ENCODE measurements at places on chromosomes 2 and 18.

- no peak for DNase-seq
Measured at GRCh38 chr2:168062054-168062453, 185.3 kb downstream of the STK39 start.

DNA sequence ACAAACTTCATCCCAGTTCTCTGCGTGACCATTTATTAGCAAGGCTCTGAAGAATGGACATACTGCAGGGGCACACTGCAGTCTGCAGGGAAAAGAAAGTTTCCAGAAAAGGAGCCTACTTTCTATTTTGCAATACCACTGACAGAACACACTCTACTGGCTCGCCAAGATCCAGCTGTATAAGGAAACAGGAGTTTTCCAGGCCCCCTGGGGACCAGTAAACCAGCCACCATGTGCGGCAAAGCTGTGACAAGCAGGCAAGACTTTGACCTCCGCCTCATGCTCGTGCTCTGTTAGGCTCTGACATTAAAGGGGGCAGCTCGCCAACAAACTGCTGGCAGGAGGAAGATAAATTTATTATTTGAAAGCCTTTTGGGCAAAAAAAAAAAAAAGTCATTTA is 67.3 kb downstream of the CCBE1 start:
- no peak for DNase-seq

GRCh38 chr2:127389778-127390435 is 2.1 kb upstream of the MAP3K2 start:
- no peak for DNase-seq

- no peak for DNase-seq
Measured at GRCh38 chr18:61888622-61889021, 4.2 kb downstream of the RNF152 start.

GRCh38 chr2:26674002-26674751 is 18.3 kb upstream of the KCNK3 start:
- DNase-seq = no peak

DNA sequence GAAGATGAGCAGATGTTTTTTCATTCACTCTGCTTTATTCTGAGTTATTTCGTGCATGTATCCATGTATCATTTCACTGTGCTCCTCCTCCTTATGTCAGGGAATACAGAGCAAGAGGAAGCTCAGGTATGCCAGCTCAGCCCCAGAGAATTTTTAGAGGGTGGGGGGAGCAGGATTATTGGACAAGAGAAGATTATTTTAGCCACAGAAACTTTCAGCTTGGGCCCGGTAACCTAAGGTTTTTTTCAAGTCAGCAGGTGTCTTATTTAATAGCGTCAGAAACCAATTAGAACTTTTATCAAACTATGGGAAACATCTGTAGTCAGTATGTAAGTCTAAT is 232.9 kb upstream of the SIX3 start:
- no peak for DNase-seq

All from left kidney (tissue), 8 donors.